ENCODE measurements at places on chromosomes 7 and 10.
A peak's percentile ranks its signal among the peaks of the same experiment; 100 is the strongest.

DNA sequence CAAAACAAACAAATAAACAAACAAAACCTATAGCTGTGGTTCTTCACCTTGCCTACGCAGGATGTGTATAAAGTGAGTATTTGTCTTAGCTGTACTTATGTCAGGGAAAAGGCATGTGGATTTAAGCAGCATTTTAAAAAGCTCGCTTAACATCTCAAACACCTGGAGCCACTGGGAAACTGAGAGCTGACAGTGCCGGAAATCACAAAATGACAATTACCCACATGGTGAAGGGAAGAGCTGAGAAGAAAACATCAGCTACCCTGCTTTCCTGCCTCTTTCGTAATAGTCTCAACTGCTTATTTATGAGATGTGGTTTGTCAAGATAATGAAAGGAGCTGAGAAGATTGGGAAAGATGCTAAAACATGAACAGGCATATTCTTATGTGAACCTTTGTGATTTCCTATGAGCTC, 31.1 kb upstream of the MSMB start:
- no peak for DNase-seq

- DNase-seq: no peak
Observed at GRCh38 chr10:44934416-44935200, 23.5 kb downstream of the TMEM72 start.

DNA sequence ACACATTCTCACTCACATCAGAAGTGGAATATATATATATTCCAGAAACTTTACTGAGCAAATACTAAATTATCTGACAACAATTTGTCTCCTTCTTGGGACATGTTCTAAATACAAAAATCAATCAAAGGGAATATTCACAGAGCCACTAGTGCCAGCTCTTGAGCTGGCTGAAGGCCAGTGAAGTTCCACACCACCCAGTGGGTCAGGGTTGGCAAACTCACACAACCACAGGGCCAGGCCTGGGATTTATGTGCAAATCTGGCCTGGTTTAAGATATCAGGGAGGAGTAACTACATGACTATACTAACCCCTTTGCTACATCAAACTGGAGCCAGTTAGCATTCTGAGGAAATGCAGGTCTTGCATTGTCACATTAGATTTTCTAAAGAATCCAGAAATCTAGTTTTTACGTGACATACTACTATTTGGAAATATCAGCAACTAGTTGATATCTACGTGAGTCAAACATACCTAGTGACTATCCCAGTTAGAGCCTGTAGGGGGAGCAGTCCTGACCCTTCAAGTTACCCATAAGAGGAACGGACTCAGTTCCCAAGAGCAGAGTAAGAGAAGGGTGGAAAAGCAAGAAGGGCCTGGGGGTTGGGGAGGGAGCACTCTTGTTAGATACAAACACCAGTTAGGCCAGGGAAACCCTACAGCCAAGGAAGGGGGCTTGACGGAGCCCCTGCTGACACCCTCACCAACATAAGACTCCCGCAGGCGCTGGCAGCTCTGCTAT, 600.4 kb downstream of the KCNMA1 start:
- DNase-seq: peak; percentile 57

DNA sequence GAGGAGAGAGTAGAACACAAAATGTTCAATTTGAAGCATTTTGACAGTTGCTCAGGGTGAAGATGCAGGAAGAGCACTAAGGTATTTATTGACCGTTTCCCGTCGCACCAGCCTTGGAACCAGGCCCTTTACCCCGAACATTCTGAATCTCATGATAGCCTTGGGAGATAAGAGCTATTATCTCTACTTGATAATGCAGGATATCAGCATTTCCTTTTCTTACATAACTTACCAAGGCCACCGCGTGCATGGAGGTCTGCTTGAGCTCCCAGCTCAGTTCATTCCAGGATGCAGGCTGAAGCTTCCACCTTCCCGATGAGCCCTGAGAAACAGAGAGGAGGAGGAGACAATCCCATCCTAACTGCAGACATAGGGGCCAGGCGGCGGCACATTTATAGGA, 324.2 kb upstream of the COBL start:
- no peak for DNase-seq

- DNase-seq: no peak
Observed at GRCh38 chr10:97016728-97017473, 168.9 kb downstream of the SLIT1 start.

All from right lobe of liver (tissue), 6 donors.